Activated T-helper 17 cell treated with anti-CD3 and anti-CD28 coated beads, Interleukin-2, amount 50 U/mL, for 72 hours (primary cell): ENCODE measurements at places on chromosomes 7 and 10. TPM values are rescaled to one million over a fixed set of nuclear protein-coding genes. Genes with fewer than 3 reads are reported as not detected.

DNA sequence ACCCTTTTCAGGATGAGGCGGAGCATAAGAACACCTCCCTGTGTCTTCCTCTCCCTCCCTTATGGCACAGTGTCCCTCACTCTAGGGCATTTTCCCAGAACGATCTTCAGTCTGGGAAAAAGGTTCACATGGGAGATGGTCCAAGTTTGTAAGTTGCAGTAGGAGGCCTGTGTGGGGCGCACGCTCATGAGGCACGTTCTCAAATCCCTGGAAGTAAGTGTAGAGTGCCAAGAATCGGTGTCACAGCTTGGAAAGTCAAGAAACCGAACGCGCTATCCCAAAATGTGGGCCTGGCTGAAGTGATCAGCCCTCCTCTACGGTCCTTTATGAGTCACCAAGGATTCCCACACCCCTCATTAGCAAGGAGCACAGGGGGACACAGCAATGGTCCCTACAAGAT is 23.9 kb upstream of the SMARCD3 start:
- no peak for ATAC-seq

GRCh38 chr10:12716042-12716441 is 285.5 kb downstream of the CCDC3 start:
- no peak for ATAC-seq

GRCh38 chr10:32041290-32042028 is 14.8 kb downstream of the KIF5B start:
- no peak for ATAC-seq

DNA sequence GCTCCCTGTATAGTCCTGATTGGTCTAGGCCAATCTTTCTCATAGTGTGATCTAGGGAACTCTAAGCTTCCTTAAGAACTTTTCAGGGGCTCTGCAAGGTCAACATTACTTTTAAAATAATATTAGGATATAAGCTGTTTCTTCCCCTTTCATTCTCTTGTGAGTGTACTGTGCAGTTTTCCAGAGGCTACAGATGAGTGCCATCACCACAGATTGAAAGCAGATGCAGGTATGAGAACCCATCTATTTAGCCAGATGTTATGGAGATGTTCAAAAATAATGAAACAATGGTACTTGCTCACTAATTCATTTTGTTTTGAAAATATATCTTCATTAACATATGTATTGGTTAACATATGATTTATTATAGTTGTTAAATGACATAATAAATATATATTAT is 169.2 kb upstream of the SEMA3A start:
- no peak for ATAC-seq

PCDH15 gene
- not detected for total RNA-seq

NUDCD3 gene
- total RNA-seq, result 96.4 TPM

RBAK gene
- total RNA-seq, result 29.1 TPM

IPMK gene
- 26.4 TPM for total RNA-seq
